Heart right ventricle (tissue), 16 donors: ENCODE measurements at places on chromosomes 12 and 14. TPM values are rescaled to one million over a fixed set of nuclear protein-coding genes. Genes with fewer than 3 reads are reported as not detected.

- DNase-seq: no peak
These were observed 36.9 kb downstream of the ATP2A2 start for GRCh38 chr12:110317911-110318310.

KRT3 gene
- total RNA-seq: not detected

DNA sequence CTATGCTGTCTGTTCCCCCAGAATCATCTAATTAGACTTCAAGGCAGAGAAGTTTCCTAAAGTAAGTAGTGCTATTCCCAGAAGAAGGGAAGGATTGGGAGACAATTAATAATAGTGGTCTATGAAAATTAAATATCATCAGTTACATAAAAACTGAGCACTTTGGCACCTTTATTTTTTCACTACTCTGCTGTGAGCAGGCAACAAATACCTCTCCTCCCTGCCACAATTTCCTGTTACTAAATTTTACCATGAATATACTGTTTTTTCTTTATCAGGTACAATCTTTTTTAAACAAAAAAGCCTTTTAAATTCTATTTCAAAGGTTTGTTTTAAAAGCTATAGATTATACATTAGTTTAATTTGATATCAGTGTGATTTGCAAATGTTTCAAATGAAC lies 29.4 kb upstream of the KRAS start:
- DNase-seq: no peak

DNA sequence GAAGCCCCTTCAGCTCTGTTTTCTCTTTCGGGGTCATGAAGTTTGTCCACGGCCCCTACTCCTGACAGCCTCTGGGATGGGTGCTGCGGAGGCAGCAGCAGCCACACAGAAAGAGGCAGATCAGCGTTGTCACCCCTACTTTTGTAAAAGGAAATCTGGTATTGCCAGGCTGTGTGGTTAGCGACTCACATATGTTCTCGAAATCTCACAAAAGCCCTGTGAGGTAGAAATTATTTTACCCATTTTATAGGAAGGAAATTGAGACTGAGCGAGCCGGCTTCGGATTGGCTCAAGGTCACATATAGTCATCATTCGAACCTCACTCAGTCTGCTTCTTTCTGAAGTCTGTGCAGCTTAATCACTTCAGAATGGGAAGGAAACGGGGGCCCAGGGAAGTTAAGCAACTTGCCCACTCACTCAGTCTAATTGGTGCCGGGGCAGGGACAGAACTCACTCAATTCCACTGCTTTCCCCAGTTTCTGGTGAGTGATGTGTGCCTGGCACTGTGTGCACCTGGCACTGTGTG lies 1.1 kb upstream of the CKAP4 start:
- DNase-seq: no peak

DNA sequence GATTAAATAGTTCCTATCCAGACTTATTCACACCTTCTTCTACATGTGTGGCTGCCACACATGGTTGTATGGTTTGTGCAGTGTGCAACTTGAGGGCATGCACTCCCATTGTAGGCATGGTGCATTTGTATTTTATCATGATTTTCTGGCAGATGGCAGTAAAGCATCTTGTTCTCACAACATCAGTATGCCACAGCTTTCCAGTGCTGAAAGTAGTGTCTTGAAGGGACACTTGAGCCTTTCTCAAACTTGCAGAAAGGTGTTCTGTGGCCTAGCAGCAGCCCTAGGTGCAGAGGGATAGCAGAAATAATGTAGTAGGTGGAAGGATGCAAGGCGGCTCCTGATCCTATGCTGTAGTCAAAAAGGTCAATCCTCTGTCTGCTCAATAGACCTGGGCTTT lies 72.9 kb downstream of the LMNTD1 start:
- DNase-seq: no peak

GRCh38 chr12:128932521-128932920 lies 79.2 kb downstream of the GLT1D1 start:
- DNase-seq: no peak

GRCh38 chr12:8446642-8447547 lies 8.9 kb upstream of the CLEC6A start:
- no peak for DNase-seq

DNA sequence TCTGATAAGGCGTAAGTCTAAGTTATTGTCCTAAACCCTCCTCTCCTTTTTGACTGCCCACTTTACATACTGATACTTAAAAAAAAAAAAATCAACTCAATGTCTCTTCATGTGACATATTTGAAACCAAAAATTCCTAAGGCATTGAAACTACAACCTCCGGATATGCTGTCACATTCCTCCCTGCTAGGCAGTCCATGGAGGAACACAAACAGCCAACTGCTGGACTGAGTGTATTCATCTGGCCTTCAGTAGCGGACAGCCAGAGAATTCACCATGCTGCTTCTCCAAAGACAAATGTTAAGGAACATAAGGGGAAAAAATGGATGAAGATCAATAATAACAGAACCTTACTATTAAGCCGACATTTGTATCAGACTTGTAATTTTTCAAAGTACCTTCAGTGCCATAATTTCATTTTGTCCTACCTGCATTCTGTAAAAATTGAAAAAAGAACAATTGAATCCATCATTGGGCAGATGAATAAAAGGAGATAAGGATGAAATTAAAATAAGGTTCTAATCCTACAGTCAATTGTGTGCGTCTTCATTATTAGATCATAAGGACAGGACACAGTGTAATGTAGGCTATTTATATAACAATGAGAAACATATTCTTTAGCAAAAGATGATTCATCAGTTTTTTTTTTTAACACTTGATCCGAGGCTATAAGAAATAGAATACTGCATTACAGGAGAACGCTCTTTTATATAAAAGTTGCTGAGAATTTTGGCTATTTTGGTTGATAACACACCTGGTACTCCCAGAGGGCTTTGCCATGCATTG lies 12.2 kb downstream of the RERG start:
- no peak for DNase-seq

DNA sequence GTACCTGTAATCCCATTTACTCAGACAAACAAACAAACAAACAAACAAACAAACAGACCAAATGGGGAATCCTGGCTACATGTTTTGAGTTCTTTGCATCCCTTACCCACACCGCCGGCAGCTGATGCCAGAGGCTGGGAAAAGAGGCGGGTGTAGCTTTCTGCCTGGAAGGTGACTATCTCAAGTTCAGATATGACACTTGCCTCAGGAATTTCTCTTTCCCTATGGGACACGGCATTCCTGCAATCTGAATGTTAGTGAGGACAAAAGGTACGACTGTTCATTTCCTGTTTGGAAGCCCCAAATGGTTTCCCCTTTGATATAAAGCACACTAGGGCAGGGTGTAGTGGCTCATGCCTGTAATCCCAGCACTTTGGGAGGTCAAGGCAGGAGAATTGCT lies 2.9 kb downstream of the MYL2 start:
- no peak for DNase-seq

NEUROD4 gene
- total RNA-seq: not detected

SCN8A gene
- total RNA-seq: 0.89 TPM

DNA sequence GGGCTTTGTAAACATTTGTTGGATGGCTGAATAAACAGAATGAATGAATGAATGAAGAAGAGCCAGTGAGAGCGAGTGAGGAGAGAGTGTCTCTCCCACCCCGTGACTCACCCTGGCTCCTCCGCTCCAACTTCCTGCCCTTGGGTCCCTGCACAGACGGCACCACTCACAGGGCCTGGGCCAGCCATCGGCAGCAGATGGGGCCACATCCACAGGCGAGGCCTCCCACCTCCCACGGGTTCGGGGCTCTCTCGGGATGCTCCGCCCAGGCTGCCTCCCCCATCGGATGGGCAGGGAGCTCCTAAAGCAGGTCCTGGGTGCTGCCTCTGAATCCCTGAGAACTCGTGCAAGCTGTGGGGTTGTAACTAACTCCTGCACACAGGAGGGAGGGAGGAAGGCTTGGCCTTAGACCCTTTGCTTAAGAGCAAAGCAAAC lies 41.3 kb downstream of the CCNK start:
- DNase-seq: no peak

CLEC7A gene
- 0.98 TPM for total RNA-seq

NYNRIN gene
- total RNA-seq: 5.3 TPM

GRCh38 chr14:99042381-99043266 lies 229.4 kb downstream of the BCL11B start:
- no peak for DNase-seq

DNA sequence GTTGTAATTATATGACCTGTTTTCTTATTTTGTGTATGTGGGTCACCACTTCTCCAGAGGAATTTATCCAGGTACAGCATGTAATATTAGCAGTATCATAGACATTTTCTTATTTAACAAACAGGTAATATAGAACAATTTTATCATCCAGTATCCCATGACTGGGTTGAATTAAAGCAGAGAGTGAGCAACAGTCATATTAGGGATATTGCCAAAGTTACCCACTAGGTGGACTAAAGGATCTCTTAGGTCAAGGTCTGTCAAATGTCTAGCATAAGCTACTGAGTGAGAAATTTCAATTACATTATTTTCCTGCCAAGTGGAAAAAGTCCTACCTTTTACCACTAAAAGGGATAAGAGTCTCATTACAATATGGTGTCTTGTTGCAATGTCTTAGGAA lies 62.1 kb upstream of the TRIM9 start:
- DNase-seq: no peak
